ENCODE measurements at places on chromosomes 5 and 9.

DNA sequence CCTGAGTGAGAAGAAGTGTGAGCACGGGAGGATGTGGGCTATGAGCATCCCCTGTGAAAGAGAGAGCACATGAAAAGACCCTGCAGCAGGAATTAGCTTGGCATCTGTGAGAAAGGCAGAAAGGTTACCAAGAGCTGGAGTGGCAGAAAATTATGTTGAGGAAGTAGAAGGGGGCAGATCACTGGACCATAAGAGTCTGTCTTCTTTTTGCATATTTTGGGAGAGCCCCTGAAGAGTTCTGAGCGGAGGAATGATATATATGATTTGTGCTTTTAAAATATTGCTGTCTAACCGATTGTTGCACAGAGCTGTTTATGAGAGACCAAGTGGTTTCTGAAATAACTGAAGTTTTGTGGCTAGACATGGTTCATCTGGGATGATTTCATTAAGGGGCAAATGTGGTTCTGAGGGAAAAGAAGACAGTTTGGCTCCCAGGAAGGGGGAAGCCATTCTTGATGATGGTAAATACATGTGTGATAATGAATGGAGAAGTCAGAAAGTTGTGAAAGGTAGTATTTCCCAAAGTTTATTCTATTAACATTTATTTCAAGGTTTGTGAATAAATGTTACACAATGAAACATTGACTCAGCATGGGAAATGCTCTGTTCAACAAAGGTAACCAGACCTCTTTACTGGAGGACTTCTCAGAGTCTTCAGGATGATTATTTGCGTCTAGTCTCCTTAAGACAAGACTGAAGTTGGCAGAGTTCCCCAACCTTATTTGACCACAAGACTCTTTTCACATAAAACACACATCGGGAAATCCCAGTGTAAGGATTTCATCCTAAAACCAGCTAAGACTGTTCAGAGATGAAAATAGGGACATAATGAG lies 31.5 kb upstream of the ADRB2 start:
- DNase-seq = peak; percentile 73

DNA sequence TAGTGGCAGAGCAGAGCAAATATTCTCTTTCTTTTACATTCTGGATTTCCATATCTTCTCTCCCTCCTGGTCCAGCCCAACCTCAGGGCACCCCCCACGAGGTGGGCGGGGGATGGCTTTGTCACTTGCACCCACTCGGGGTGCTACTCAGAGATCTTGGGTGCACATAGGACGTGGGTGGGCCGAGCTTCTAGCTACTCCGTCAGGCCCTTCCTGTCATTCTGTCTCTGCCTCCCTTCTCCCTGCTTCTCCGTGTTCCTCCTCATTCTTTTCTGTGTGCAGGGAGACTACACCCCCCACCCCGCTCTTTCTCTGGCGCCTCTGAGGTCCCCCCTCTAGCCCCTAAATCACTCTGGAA lies 19.5 kb downstream of the PCDHGC5 start:
- DNase-seq = no peak

DNA sequence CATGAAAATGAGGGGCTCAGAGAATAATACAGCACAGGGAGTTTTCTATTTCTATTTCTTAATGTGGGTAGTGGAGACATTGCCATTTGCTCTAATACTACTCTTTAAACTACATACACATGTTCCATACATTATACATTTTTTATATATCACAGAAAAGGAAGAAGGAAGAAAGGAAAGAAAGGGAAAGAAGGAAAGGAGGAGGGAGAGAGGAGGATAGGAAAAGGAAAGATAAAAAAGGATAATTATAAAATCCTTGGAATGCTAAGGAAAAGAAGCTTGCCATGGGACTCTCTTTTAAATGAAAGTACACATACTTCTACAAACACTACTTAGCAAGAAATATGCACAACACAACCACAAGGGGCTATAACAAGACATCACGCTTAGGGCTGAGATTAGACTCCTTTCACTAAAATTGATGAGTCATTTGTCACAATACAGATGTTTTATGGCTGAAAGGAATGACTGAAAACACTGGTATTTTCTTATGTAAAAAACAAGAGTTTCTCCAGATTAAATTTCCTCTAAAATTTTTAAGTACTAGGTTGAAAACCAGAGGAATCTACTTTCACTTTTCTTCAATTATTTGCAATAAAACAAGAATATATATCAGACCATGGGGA lies 219.8 kb downstream of the ARL15 start:
- DNase-seq = peak; percentile 92

DNA sequence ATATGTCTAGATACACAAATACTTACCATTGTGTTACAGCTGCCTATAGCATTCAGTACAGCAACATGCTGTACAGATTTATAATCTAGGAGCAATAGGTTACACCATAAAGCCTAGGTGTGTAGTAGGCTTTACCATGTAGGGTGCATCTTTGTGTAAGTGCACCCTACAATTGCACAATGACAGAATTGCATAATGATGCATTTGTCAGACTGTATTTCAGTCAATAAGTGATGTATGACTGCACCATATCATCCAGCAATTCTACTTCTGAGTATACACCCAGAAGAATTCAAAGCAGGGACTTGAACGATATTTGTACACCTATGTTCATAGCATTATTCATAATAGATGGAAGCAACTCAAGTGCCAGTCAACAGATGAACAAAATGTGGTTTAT lies 100.4 kb upstream of the SLC44A1 start:
- DNase-seq = no peak

DNA sequence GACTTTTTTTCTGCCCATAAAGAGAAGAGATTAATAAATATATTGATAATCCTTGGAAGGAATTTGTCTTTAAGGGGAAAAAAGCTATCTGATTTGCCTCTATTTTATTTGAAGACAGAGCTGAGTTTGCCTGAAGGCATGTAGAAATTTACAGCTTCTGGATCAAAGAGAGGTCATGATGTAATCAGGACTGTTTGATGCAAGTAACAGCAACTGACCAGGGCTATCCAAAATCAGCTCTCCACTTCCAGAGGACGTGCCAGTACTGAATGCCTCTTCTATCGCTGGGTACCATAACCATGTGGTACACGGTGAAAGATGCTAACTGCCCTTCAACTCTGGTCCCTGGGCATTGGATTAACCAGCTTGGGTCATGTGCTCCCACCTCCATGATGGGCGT lies 90.6 kb downstream of the ZFAND5 start:
- no peak for DNase-seq

DNA sequence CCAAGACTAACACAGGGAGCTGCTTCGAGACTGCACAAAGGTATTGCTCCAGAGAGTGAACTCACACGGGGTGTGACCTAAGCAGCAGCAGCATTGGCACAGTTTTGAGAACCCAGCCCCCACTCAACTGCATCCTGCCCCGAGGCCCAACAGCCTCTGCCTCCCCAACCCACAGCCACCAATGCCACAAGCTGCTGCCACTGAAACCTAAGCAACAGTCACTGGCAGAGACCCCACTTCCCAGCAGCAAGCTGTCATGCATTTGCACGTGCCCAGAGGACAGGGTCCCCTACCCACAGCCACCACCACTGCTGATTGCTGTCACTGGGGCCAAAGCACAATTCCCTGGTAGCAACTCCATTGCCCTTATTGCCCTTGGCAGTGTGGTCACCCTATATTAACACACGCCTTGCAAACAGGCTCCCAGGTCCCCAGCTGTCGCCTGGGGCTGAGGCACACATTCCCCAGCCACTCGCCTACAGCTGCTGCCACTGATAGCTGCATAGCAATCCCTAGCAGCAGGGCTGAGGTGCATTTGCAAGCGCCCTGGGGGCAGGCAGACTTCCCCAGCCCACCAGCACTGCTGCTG lies 141.0 kb downstream of the AGTPBP1 start:
- no peak for DNase-seq

DNA sequence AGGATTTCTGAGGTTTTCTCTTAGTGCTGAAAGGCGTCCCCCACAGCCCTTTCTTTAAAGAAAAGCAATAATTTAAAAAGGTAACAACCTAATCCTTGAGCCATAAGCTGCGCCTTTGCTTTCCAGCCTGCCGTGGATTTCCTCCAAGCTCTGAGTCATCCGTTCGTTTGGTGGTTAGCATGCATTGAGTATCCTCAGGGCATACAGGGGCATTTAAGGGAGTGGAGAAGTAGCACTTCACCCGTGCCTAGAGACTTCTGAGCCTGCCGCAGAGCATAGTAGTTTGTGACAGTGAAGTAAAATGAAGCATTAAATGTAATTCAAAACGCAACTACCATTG lies 892 bp upstream of the TNC start:
- DNase-seq = peak; percentile 95

DNA sequence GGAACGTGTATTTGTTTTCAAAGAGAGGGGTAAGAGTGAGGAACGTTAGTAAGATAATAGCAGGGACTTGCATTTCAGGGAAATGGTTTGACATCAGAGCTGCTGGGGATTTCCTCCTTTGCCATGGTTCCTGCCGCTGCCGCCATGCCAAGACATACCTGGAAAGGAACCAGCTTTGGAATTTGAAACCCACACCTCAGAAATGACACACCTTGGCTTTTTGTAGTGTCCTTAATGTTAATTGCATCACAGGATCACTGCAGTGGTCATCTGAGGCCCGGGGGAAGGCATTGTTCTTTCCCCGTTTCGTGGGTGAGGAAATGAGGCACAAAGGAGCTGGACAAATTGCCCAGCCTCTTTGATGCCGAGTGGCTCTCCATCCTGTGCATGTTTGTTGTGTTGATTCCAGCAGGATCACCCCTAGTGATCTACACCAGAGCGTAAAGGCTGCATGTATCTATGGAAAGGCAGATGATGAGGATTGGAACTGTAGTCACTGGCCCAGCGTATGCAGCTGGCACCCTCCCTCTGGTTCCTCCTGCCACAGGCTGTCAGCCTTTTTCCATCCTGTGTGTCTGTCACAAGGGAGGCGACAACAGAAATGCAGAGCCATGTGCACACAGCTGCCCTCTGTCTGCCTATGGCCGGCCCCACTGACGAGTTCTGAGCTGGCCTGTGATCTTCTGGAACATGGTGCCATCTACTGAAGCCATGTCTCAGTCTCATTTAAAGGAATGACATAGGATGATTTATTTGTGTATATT lies 37.8 kb downstream of the SLC46A2 start:
- no peak for DNase-seq

DNA sequence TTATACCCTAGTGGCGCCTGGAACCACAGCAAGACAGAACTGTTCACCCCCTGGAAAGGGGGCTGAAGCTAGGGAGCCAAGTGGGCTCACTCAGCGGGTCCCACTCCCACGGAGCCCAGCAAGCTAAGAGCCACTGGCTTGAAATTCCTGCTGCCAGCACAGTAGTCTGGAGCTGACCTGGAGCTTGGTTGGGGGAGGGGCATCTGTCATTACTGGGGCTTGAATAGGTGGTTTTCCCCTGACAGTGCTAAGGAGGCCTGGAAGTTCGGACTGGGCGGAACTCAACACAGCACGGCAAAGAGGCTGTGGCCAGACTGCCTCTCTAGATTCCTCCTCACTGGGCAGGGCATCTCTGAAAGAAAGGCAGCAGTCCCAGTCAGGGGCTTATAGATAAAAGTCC lies 19.5 kb downstream of the BTNL3 start:
- no peak for DNase-seq

DNA sequence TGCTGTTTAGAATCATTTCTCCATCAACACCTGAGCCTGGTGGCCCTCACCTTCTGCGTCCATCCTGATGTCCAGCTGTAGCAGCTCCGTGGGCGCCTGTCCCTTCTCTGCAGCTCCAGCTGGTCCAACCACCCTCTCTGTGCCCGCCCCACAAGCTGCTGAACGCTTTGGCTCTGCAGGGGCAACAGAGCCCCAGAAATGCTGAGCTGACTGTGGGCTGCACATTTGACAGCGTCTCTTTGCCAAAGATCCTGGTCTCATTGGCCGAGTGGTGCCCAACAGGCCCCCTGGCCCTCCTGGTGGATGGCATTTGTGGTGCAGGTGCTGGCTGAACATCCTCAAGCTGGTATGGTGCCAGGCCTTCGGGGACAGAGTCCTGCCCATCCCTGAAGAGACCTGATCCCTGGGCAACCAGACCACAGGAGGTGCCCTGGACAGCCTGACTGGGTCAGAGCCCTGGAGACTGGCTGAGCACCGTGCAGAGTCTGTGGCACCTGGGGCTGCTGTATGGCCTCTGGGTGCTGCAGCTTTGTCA lies 25.3 kb upstream of the CEP72 start:
- no peak for DNase-seq

DNA sequence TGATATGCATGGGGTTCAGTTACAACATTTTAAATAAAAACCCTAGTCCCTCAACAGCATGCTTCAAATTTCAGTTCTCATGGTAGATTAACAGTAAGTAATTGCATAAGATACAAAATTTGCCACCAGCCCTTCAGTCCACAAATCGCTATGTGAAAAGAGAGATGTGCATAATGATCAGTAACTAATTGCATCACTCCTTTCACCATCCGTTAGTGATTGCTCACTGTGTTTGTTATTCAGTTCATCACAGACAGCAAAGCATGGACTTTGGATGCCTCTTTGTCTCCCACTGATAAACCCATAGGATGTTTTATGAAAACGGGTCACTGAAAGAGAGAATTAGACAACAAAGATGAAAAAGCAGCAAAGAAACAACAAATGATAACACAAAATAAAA lies 103.2 kb downstream of the MCTP1 start:
- no peak for DNase-seq

DNA sequence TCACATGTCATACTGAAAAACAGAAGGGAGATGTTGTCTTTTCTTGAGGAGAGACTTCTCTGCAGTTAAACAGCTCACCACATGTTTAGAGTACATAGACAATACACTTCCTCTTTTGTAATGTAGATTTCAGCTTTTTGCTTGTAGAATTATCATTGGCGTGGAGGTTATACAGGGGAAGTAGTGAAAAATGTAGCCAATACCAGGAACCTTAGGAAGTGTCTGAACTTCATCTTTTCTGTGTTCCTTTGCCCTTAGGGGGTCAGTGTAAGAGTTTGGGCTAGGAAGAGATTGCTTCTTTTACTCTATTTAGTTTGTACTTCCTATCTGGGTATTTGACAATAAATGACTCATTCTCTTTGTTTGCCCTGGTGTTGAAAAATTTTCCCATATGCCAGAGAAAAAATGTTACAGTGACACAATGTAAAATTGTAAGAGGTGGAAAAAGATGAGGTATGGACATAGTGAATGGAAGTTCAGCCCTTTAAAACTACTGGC lies 21.0 kb upstream of the CDKN2B start:
- DNase-seq = peak; percentile 40

GRCh38 chr9:2317591-2317990 lies 302.4 kb downstream of the SMARCA2 start:
- no peak for DNase-seq

DNA sequence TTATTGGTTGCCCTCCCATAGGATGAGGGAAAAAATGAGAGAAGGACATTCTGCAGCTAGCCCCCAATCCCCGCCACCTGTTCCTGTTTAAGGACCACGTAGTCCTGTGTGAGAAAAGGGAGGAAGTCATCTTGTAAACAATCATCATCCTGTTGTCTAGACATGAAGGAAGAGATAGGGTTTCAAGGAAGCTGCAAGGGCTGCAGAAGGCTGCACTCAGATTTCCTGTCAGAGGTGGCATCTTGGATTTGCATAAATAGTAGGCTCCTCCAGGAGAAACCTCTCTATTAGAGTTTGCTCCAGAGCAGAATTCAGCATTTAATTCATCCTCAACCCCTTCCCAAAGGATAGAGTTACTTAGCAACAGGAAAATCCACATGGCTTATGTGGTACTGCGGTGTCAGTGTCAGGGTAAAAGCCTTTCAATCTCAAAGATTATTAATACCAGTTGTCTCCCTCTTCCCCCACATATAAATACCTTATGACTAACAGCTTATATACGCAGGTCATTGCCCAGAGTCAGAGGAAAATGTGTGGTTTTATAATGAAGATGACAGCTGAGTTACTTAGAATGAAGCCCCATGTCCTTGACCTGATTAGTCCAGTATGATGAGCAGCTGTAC lies 4.6 kb upstream of the DNAJC18 start:
- peak; percentile 96 for DNase-seq

All from fibroblast of skin of abdomen (primary cell).